ENCODE measurements at places on chromosomes 13 and 19.

DNA sequence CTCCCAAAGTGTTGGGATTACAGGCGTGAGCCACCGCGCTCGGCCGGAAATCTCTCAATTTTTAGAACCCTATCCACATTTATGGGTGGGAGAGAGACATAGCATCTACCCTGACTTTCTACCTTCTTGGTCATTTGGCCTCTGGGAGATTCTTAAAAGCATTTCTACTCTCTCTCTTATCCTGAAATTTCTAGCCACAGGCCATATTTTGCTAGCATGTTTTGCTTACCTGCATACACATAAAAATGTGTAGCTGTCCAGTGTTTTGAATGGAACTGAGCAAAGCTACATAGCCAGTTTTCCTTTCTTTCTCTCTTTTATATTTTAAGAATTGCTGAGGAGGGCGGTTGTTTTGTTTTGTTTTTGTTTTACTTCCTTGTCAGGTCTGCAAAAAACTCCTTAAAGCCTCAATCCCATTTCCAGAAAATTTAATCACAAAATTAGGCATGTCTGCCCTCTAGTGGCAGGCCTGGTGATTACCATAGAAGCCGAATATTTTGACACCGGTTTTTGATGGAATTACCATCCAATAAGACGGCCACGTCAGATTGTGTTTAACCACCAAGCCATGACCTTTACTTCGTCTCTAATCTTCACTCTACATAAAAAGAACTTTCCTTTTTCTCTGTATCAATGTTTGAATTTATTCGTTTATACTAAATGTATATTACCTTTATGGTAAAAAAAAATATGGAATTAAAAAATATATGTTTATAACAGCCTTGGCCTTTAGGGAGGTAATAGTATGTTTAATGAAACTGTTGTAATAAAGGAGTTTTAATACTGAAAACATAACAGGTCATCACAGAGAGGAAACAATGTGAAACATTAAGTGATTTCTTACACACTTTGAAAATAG lies 34.4 kb upstream of the OXGR1 start:
- DNase-seq, result peak; percentile 58

- no peak for DNase-seq
Measured at GRCh38 chr19:46622118-46622446, 2.8 kb downstream of the PTGIR start.

DNA sequence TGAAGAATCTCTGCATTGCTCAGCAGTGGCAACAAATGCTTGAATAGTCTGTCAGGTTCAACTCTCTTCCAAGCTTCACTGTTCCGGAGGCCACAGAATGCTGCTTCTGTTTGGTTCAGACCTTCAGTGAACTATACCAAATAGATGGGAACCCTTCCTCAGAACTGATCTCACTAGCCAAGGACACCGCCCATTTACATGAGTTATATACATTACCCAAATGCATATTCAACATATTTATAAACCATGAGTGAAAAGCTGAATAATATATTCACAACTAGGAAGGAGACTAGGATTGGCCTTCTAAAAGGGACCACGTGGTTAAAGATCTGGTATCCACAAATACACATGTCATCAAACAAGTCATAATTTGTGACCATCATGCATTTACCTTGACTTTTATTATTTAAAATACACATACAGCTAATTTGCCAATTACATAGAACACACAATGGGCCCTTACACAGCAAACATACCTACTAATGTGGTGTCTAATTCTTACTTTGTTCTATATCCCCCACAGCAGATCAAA lies 49.3 kb downstream of the ENOX1 start:
- no peak for DNase-seq

DNA sequence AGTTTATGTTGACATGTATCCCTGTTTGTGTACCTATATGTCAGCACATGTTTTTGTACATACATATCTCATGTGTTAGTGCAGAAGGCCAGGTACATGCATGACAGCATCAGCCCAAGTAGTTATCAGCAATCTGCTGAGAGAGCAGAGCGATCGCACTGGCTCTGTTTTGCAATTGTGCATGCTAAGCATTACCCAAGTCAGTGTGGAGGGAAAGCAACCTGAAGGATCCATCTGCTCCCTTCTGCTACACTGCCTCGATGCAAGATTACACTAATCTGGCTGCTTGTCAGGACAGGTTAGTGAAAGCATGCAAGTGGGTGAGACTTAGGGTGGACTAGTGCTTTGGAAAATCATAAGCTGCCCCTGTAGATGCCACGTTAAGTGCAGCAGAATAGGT lies 211.8 kb downstream of the PCCA start:
- no peak for DNase-seq

GRCh38 chr13:94119360-94119936 lies 360.0 kb downstream of the DCT start:
- DNase-seq, result no peak

- DNase-seq, result no peak
Measured at GRCh38 chr13:43356567-43356966, 333.2 kb downstream of the DNAJC15 start.
